ELR (cell line): ENCODE measurements at places on chromosomes 12 and 14.

DNA sequence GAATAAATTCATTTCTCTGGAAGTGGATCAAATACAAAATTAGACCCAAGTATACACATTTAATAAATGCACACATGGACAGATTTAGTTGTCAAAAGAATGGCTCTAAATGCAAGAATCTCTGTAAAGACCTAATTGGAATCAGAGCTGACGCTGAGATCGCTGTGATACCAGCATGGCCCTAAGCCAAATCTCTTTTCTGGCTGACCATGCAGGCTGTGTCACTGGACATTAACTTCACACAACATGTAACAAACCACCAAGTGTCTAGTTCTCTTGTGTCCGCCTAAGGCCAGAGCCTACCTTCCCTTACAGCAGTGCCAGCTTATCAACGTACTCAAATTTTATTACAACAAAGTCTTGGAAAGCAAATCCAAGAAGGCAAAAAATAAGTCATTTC, 127.5 kb downstream of the MED13L start:
- DNase-seq: no peak

- DNase-seq: no peak
Observed at GRCh38 chr12:25058658-25059058, 109.8 kb upstream of the BCAT1 start.

DNA sequence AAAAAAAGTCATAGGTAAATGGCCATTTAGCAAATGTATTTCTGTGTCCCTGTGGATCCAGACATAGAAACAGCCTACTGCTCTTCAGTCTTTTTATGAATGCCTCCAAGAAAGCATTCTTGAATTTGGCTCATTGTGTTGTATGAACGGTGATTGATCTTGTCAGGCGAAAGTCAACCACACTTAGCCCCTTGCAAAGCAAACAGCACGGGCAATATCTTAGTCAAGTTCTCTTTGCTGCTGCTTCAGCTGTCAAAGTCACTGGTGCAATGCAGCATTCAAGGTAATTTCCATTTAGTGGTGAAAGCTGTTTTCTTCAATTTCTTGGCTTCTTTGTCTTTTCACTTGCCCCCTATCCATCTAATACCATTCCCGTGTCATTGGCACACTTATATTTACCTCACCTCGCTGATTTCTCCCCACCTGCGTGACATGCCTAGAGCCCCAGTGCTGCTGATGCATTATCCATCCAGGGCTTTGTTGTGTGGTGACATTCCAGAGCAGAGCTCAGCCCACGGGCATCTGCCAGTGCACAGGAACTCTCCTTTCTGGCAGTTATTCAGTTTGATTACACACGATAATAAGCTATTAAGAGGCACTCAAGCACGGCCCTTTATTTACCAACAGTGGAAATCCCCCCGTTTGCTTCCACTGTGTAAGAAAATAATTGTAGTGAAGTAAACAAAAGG, 362.3 kb upstream of the NOVA1 start:
- DNase-seq: no peak

- peak; percentile 20 for DNase-seq
Observed at GRCh38 chr14:63800651-63801375, 52.0 kb upstream of the SYNE2 start.

- DNase-seq: no peak
Observed at GRCh38 chr14:32702562-32702961, 236.1 kb upstream of the NPAS3 start.
